Activated naive CD4-positive, alpha-beta T cell treated with anti-CD3 and anti-CD28 coated beads, Interleukin-2, amount 50 U/mL, for 16 hours (primary cell): ENCODE measurements at places on chromosomes 4 and X.

GRCh38 chrX:63350465-63350877, 661 bp downstream of the SPIN4 start:
- no peak for DNase-seq

GRCh38 chr4:74990276-74990875, 57.5 kb downstream of the PARM1 start:
- no peak for DNase-seq

- DNase-seq: no peak
Observed at GRCh38 chr4:1556541-1557220, 127.4 kb downstream of the FAM53A start.

DNA sequence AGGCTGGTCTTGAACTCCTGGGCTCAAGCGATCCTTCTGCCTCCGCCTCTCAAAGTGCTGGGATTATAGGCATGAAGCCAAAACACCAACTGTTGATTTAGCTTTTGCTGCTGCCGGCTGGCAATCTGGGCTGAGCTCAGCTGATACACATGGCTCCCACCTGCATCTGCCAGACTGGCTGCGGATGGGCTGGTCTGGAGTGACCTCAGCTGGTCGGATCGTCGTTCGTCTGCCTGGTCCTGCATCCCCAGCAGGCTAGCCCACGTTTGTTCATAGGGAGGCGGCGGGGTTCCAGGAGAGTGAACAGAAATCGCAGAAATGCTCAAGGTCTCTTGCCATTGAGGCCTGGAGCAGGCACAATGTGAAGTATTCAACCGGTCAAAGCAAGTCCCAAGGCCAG, 74.4 kb upstream of the DDX3X start:
- DNase-seq: no peak

DNA sequence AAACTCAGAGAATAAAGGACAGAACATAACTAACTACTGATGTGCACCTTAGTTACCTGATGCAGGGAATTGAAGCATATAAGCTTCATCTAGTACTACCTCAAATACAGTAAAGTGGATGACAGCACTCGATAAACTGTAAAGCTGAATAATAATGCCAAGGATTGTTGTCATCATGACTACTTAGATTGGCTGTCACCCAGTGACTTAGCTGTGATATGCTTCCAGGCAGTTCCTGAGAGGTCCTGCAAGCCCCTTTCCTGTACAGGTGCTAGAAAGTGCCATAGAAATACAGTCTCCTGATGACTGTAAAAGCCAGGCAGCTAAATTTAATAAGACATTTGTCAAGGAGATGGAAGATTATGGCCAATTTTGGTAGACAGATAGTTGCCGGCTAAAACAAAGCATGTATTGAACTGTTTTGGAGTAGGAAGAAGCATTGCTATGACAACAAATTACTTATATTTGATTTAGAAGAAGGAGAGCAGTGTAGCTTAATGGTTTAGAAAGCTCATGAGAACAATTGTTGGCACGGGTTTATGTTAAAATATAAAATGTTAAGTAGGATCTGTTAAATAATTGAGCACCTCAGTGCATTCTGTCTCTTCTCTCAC, 29.7 kb downstream of the TMEM164 start:
- no peak for DNase-seq
